Stimulated activated CD4-positive, alpha-beta T cell treated with anti-CD3 and anti-CD28 coated beads, Interleukin-1b, Interleukin-23, amount 100 ng/mL, for 1 hour (primary cell): ENCODE measurements at places on chromosomes 13 and 19.

DNA sequence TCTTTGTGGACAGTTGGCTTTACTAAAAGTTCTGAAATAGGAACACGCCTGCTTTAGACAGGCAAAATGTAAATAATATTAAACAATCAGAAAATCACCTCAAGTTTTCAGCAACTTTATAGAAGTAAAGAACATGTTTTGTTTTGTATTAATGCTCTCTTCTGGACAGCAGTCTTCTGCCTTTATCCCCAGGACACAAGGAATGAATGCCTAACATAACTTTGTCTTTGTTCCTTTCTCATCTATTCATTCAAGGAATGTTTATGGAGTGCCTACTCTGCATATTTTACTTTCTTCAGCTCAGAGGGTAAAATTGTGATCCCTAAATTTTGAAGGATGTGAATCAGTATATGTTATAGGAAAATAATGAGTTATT lies 325.4 kb downstream of the FOXO1 start:
- no peak for DNase-seq

DNA sequence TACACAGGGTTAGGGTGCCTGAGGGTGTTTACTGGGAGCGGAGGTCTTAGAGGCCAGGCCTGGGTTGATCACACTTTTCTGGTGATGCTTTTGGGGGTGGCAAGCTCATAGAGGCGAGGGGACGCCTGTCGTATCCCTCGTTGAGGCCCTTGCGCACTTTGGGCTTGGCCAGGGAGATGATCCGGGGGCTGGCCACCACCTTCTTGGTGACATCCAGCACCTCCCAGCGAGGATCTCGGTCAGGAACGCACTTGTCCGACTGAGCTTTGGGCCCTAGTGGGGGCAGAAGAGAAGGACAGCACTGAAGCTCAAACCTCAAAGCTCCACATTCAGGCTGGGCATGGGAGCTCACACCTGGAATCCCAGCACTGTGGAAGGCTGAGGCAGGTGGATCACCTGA lies 17.6 kb upstream of the MIER2 start:
- no peak for DNase-seq

DNA sequence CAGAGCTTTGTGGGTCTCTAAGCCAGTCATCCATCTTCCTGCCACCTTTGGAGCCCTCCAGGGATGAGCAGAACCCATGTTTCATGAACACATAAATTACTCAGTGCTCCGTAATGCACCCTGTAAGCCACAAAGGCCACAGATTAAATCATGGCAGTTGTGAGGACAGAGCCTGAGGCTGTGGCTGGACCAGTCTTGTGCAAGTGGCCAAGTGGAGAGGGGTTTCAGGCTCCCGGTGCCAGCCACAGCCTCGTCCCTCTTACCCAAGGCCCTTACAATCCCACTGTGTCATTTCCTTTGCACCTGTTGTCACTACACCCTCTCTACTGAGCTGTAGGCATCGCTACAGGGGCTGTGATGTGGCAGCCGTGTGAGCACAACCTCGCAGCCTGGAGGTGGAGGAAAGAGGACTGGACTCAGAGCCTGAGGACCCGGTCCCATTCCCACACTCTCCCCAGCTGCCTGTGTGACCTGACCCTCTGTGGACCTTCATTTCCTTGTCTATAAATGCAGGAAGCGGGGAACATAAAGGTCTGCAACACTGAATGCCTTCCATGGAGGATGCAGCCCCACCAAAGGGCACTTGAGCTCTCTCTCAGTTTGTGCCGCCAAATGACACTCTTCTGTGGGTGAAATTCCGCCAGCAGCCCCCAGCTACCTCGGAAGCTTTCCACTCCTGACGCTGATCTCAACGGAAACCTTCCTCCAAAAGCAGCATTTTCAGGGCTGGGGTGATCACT lies 792.0 kb downstream of the UQCRFS1 start:
- DNase-seq: no peak

GRCh38 chr13:37418490-37418889 lies 180.1 kb downstream of the POSTN start:
- DNase-seq: no peak
